HEK293T (cell line): ENCODE measurements at places on chromosomes 4 and X.

DNA sequence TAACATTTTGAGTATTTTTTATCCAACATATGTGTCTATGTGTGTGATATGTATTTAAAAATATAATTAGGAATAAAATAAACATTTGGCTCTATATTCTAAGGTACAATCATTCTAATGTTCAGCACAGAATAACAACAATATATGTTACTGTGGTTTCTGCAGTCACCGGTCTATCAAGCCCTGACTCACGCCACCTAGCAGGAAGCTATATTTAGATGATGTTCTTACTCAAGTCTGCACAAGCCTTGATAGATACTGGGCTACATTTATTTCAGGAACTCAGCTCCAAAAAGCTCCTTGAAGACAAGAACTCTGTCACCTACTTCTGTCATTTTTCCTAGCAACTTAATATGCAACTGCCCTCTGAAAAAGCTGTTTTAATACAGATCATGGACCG lies 152.0 kb upstream of the FTHL17 start:
- no peak for DNase-seq

DNA sequence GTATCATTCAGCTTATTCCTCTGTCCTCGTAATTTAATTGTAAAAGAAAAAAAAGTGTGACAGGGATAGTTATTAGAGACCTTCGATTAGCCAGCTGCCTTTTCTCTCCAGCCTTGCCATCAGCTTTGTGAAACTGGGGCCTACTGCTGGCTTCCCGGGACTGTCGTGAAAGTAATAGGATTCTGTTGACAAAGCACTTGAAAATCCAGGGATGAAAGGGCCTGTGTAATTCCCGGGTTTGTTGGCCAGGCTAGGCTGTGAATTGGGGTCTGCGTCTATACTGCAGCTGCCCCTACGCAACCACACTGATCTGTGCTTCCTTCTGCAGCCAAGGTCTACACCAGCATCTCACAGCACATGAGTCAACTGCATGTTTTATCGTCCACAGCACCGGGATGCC lies 120.4 kb upstream of the SCML1 start:
- no peak for DNase-seq

DNA sequence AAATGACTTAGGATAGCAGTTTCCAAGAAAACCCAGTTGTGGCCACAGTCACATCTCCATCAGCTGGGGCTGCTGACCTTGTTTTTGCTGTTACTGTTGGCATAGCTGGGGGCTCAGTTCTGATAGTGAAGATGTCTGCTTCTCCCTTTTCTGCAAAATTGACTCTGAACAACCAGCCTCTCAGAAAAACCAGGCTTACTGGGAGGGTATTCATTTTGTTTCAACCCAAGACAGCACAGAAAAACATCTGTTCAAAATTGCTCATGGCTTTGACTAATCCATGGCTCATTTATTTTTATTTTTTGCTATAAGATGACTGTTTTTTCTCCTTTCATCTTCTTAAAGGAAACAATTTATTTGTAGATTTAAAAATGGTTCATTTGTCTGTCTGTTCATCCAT lies 53.1 kb downstream of the RASL11B start:
- DNase-seq: no peak

- no peak for DNase-seq
Observed at GRCh38 chr4:173498771-173499170, 31.3 kb downstream of the HAND2 start.

DNA sequence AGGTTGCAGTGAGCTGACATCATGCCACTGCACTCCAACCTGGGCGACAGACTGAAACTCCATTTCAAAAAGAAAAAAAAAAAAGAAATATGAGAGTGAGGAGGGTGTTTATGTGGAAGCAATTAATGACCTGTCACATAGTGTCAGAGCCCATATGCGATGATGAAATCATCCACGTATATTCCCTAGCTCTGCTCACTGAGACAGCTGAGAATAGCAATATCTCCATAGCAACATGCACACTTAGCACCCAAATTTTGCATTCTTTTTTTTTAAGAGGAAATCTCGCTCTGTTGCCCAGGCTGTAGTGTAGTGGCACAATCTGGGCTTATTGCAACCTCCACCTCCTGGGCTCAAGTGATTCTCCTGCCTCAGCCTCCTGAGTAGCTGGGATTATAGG lies 31.5 kb upstream of the OPHN1 start:
- DNase-seq: no peak
